ENCODE measurements at places on chromosomes 2 and 18. TPM values are rescaled to one million over a fixed set of nuclear protein-coding genes. Genes with fewer than 3 reads are reported as not detected.

CTAGE1 gene
- total RNA-seq: not detected

DNA sequence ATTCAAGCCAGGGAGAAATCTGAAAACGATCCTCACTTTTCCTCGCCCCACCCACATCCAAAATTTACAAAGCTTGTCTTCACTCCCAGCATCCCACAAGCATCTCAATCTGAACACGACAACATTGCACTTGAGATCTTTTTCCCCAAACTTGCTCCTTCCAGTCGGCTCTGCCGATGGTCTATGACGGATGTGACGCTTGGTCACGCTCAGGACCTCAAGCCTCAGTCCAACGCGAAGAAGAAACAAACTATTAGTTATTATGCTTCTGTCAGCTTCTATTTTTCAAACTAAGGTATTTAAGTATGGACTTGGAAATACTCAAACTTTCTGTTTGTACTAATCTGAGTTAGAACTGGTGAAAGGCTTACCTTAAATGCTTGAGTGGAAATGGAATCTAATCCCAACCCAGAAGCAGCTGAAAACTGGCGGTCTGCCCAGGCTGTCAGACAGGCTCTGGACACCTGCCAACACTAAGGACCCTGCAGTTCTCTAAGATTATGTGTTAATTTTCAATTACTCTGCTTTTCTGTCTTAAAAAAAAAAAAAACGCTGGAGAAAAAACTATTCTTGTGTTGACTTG is 132.1 kb upstream of the DNMT3A start:
- DNase-seq: no peak

- no peak for DNase-seq
These were observed 116.5 kb upstream of the ZNF804A start for GRCh38 chr2:184481865-184482264.

DNA sequence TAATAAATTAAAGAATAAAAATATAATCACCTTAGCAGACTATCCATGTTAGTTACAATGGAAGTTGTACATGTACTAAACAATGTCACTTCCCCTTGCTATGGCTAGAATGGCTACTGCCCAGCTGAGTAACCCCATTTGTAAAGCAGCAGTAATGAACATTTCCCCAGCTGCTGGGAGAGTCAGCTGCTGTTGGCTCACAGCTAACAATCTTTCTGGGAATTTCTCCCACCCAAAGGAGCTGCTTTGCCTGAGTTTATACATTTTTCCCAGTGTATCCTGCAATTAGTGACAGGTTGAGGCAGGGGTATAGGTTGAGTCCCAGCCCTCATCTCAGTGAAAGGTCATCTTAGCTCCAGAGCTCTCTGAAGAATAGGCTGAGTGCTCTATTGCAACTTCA is 665.6 kb upstream of the KLHL29 start:
- no peak for DNase-seq
